Progenitor cell of endocrine pancreas (in vitro differentiated cells): ENCODE measurements at places on chromosomes 12 and 14.
A peak's percentile ranks its signal among the peaks of the same experiment; 100 is the strongest.

DNA sequence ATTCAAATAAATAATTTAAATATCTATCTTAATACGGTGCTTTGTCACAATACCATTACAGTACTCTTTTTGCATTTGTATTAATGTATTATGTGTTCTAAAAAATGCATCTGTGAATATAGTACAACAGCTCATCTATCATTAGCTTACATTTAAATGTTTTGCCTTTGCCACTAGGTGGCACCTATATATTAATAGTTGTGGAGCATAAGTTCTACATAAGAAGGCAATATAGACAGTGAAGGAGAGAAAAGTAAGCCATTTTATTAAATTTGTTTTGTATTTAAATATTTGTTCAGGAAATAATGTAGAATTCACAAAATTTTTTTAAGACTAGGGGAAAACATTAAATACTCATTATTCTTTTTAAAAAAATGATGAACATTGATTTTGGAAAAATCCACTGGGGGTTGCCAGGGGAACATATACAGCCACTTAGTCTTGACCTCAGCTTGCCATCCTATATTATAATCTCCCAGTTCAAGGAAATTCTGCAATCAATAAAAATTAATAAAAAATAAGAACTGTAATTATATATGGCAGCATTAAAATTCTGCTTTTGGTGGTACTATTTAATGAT lies 9.8 kb downstream of the CCER1 start:
- no peak overlapping the region for H3K27ac ChIP-seq
- H3K4me3 ChIP-seq: no peak overlapping the region
- no peaks in the 10 kb centered on the region for H3K36me3 ChIP-seq
- peaks cover 5% of the 10 kb centered on the region for H3K4me1 ChIP-seq
- H3K27me3 ChIP-seq: no peaks in the 10 kb centered on the region

DNA sequence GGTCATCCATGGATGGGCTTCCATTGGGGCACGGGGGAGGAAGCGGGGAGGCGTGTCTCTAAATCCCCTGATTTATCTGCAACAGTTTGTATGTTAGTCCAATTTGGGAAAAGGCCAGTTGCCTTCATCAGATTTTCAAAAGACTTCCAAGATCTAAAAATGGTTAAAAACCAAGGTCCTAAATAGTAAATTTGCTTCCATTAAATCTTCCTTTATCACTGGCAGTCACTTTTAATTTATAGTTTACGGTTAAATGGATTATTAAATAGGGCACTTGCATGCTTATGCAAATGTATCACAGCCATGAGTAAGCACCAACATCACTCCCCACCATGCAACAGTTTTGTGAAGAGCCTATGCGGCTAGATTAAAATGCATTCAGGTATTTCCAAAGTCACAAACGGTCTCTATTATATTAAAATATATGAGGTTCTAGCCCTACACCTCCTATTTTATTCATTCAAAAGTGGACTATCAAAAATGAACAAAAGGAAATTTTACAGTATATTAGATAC lies 108.2 kb upstream of the GPHB5 start:
- H3K27me3 ChIP-seq: no peaks in the 10 kb centered on the region
- peak overlapping the region; percentile 61 for H3K27ac ChIP-seq
- H3K4me1 ChIP-seq: peaks cover 2% of the 10 kb centered on the region

- DNase-seq: no peak
- H3K4me3 ChIP-seq: no peak overlapping the region
- peaks cover 45% of the 10 kb centered on the region for H3K27me3 ChIP-seq
- no peaks in the 10 kb centered on the region for H3K36me3 ChIP-seq
- H3K4me1 ChIP-seq: peaks cover 2% of the 10 kb centered on the region
These were observed 28.8 kb downstream of the OAS2 start for GRCh38 chr12:113007166-113007565.

- no peaks in the 10 kb centered on the region for H3K4me1 ChIP-seq
- DNase-seq: no peak
- no peak overlapping the region for H3K4me3 ChIP-seq
- no peaks in the 10 kb centered on the region for H3K27me3 ChIP-seq
- no peaks in the 10 kb centered on the region for H3K36me3 ChIP-seq
These were observed 47.5 kb downstream of the GARIN6 start for GRCh38 chr12:99695050-99695449.

DNA sequence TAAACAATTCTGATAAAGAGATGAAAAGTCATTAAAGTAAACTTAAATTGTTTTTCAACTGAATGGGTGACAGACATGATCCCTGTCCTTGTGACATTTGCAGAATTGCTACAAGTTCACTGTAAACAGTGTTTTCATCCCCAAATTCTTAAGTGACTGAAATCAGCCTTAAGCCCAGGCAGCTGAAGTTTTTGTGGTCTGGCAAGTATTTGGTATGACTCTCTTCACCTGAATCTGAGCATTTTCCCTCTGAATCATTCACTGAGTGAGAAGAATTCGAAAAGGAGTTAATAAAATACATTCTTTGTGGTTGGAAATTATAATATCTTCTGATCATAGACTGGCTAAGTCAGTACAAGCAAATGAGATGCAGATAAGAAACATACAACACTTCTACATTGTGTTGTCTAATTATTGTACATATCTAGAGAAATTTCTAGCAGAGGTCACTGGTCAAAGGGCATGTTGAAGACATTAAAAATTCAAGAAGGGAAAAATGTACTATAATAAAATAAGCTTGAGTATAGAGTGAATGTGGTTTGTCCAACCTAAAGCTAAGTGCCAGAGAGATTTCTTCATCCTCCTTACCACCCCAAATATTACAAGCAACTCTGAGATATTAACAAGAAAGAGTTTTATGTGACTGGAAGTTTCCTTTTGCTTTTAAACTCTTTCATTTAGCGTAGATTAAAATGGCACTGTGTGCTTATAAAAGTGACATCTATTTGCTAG lies 177.8 kb upstream of the DIO2 start:
- H3K27ac ChIP-seq: no peak overlapping the region
- H3K4me3 ChIP-seq: no peak overlapping the region
- no peak for DNase-seq

GRCh38 chr12:46457958-46458357 lies 85.4 kb upstream of the SLC38A2 start:
- no peak overlapping the region for H3K4me3 ChIP-seq
- H3K36me3 ChIP-seq: no peaks in the 10 kb centered on the region
- no peak for DNase-seq
- no peak overlapping the region for H3K27ac ChIP-seq
- no peaks in the 10 kb centered on the region for H3K27me3 ChIP-seq

GRCh38 chr12:69066492-69067373 lies 133.8 kb upstream of the CPM start:
- no peak overlapping the region for H3K27ac ChIP-seq
- no peaks in the 10 kb centered on the region for H3K36me3 ChIP-seq
- no peaks in the 10 kb centered on the region for H3K27me3 ChIP-seq
- DNase-seq: no peak

DNA sequence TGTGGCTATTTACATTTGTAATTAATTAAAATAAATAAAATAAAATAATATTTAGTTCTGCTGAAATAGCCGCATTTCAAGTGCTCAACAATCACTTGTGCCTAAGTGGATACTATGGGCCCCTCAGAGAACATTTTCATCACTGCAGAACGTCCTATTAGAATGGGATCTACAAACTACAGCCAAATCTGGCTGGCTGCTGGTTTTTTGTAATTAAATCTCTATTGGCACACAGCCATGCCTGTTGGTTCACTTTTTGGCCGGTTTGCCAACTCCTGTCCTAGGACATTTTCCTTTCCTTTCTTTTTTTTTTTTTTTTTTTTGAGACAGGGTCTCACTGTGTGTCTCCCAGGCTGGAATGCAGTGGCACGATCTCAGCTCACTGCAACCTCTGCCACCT lies 9.8 kb downstream of the CCDC63 start:
- H3K4me3 ChIP-seq: no peak overlapping the region
- H3K36me3 ChIP-seq: no peaks in the 10 kb centered on the region
- peaks cover 4% of the 10 kb centered on the region for H3K27me3 ChIP-seq
- no peak overlapping the region for H3K27ac ChIP-seq

GRCh38 chr12:118979763-118980406 lies 1.5 kb upstream of the SRRM4 start:
- H3K27ac ChIP-seq: no peak overlapping the region
- peaks cover 4% of the 10 kb centered on the region for H3K4me1 ChIP-seq
- H3K27me3 ChIP-seq: peaks cover 86% of the 10 kb centered on the region
- no peaks in the 10 kb centered on the region for H3K36me3 ChIP-seq

GRCh38 chr12:114665411-114666260 lies 18.3 kb downstream of the TBX3 start:
- H3K4me1 ChIP-seq: peaks cover 21% of the 10 kb centered on the region
- H3K36me3 ChIP-seq: no peaks in the 10 kb centered on the region
- peaks cover 57% of the 10 kb centered on the region for H3K27me3 ChIP-seq
- no peak overlapping the region for H3K4me3 ChIP-seq
- no peak for DNase-seq
- H3K27ac ChIP-seq: no peak overlapping the region

- H3K36me3 ChIP-seq: no peaks in the 10 kb centered on the region
- no peak overlapping the region for H3K27ac ChIP-seq
- no peak overlapping the region for H3K4me3 ChIP-seq
- no peaks in the 10 kb centered on the region for H3K4me1 ChIP-seq
These were observed 2.2 kb upstream of the KRT80 start for GRCh38 chr12:52193991-52194390.

- no peaks in the 10 kb centered on the region for H3K36me3 ChIP-seq
- peaks cover 4% of the 10 kb centered on the region for H3K27me3 ChIP-seq
- H3K4me1 ChIP-seq: no peaks in the 10 kb centered on the region
- no peak for DNase-seq
These were observed 8.2 kb upstream of the PPP1CC start for GRCh38 chr12:110750784-110751461.

DNA sequence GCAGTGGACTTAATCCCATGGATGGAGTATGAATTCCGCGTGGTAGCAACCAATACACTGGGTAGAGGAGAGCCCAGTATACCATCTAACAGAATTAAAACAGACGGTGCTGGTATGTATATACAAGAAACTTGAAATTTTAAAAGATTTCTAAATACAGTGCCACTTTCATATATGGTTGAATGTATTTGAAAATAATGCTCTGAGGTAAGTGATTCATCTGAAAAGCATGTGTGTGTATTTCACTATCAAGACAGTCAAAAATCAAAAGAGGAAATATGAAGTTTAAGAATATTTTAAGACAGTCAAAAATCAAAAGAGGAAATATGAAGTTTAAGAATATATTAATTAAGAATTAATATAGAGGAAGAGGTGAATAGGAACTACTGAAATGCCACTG lies 195.0 kb upstream of the PDZRN4 start:
- no peaks in the 10 kb centered on the region for H3K36me3 ChIP-seq
- H3K4me1 ChIP-seq: no peaks in the 10 kb centered on the region
- H3K27ac ChIP-seq: no peak overlapping the region
- no peak for DNase-seq

- DNase-seq: no peak
- peaks cover 11% of the 10 kb centered on the region for H3K27me3 ChIP-seq
- peaks cover 5% of the 10 kb centered on the region for H3K4me1 ChIP-seq
- no peak overlapping the region for H3K27ac ChIP-seq
These were observed 7.7 kb downstream of the AHNAK2 start for GRCh38 chr14:104970231-104971068.

- H3K27me3 ChIP-seq: peaks cover 11% of the 10 kb centered on the region
- H3K4me3 ChIP-seq: no peak overlapping the region
- H3K27ac ChIP-seq: no peak overlapping the region
- DNase-seq: no peak
- peaks cover 3% of the 10 kb centered on the region for H3K4me1 ChIP-seq
These were observed 86.3 kb upstream of the NID2 start for GRCh38 chr14:52154992-52155650.

GRCh38 chr12:120041386-120042231 lies 52.6 kb downstream of the BICDL1 start:
- no peak for DNase-seq
- no peaks in the 10 kb centered on the region for H3K27me3 ChIP-seq
- peaks cover 6% of the 10 kb centered on the region for H3K4me1 ChIP-seq
- no peak overlapping the region for H3K27ac ChIP-seq
- H3K36me3 ChIP-seq: no peaks in the 10 kb centered on the region
- no peak overlapping the region for H3K4me3 ChIP-seq

DNA sequence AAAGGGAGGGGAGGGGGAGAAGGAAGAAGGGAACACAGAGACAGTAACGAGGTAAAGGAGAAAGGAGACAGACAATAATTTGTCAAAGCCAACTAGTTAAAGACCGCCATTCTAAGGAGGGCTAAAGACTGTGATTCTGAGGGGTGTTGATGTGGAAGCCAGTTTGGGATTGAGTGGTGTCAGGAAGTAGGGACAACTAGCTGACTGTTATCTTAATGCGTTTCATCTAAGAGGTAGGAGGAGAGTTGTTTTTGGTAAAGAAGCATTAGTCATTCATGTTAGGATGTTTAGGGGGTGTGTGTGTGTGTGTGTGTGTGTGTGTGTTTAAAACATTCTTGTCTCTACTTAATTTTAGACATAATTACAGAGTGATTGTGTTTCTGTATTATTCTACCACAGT lies 95.0 kb downstream of the INSM2 start:
- no peaks in the 10 kb centered on the region for H3K4me1 ChIP-seq
- no peaks in the 10 kb centered on the region for H3K27me3 ChIP-seq
- no peak for DNase-seq
- no peak overlapping the region for H3K4me3 ChIP-seq
- H3K27ac ChIP-seq: no peak overlapping the region

DNA sequence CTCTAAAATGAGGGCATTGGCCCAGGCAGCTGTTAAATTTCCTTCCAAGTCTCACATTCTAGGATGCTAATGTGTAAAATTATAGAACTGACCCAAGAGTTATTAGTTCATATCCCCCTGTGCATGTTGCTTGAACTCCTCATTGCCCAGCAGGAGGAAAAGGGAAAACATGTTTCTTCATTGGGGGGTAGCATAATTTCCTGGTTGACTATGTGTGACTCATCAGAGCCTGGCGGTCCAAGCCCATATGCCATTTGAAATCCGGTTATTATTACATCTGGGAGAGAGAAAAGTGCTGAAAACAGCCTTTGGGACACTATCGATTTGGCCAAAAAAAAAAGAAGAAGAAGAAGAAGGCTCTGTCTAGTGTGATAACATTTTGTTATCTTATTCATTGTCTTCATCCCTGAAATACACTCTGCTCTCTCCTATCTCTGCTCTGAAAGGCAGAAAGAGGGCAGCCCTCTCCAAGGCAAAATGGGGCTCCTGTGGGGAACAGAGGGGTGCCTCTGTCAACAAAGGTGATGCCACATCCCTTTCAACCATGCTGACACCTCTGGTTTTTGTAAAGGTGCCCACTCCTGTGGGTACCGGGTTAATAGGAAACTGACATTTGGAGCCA lies 114.2 kb downstream of the DAD1 start:
- no peak overlapping the region for H3K4me3 ChIP-seq
- H3K36me3 ChIP-seq: no peaks in the 10 kb centered on the region
- no peak overlapping the region for H3K27ac ChIP-seq
- peaks cover 5% of the 10 kb centered on the region for H3K4me1 ChIP-seq
- peaks cover 12% of the 10 kb centered on the region for H3K27me3 ChIP-seq
- no peak for DNase-seq

GRCh38 chr12:90090929-90091651 lies 382.5 kb upstream of the ATP2B1 start:
- H3K4me3 ChIP-seq: no peak overlapping the region
- peaks cover 1% of the 10 kb centered on the region for H3K4me1 ChIP-seq
- DNase-seq: no peak
- H3K36me3 ChIP-seq: no peaks in the 10 kb centered on the region

GRCh38 chr14:54355698-54356097 lies 41.1 kb upstream of the CDKN3 start:
- no peak overlapping the region for H3K27ac ChIP-seq
- H3K27me3 ChIP-seq: no peaks in the 10 kb centered on the region
- peaks cover 24% of the 10 kb centered on the region for H3K4me1 ChIP-seq
- peaks cover 6% of the 10 kb centered on the region for H3K36me3 ChIP-seq

- peaks cover 21% of the 10 kb centered on the region for H3K36me3 ChIP-seq
- no peaks in the 10 kb centered on the region for H3K27me3 ChIP-seq
- DNase-seq: no peak
- H3K4me1 ChIP-seq: no peaks in the 10 kb centered on the region
- no peak overlapping the region for H3K27ac ChIP-seq
These were observed 47.6 kb downstream of the SH2B3 start for GRCh38 chr12:111453071-111453989.

GRCh38 chr12:53062977-53063707 lies 13.3 kb downstream of the TNS2 start:
- peaks cover 10% of the 10 kb centered on the region for H3K36me3 ChIP-seq
- no peaks in the 10 kb centered on the region for H3K27me3 ChIP-seq
- H3K4me1 ChIP-seq: peaks cover 5% of the 10 kb centered on the region
- H3K4me3 ChIP-seq: no peak overlapping the region
